HAP-1 (cell line): ENCODE measurements at places on chromosomes 16 and 17.

GRCh38 chr17:4623249-4623648, 18.2 kb downstream of the ALOX15 start:
- DNase-seq = no peak

DNA sequence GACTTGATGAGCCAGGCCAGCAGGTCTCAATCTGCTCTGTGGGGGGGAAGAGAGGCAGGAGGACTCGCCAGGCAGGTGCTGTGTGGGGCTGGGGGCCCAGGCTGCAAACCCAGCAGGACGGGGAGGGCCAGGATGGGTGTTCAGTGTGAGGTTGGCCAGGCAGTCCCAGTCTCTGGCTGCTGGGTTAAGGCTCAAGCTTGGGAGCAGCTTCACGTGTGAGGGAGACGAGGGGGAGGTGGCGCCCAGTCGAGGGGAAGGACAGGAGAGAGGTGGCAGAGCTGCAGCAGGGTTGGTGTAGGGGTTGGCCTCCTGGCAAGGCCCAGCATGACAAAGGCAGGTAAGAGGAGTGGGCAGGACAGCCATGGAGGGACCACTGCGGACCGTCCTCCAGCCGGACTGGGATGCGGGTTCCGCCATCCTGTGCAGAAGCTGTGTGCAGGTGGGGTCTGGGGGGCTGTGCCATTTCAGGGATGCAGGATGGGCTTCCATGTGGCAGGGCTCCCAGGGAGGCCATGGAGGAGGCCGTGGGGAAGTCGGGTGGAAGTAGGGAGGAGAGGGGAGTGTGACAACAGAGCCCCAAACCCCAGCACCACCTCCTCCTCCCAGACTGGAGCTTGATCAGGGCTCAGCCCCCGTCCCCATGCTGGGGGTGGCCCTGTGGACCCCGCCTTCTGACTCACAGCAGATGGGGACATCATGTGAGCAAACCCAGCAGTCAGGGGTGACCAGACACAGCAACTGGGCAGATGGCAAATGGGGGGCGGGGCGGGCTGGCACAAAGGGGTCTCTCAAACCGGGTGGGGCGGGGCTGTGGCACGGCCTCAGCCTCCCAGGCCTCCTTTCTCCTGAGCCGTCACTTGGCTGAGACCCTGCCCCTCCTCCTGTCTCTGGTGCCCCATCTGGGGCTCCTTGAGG, 2.8 kb downstream of the ADGRG1 start:
- no peak for DNase-seq

DNA sequence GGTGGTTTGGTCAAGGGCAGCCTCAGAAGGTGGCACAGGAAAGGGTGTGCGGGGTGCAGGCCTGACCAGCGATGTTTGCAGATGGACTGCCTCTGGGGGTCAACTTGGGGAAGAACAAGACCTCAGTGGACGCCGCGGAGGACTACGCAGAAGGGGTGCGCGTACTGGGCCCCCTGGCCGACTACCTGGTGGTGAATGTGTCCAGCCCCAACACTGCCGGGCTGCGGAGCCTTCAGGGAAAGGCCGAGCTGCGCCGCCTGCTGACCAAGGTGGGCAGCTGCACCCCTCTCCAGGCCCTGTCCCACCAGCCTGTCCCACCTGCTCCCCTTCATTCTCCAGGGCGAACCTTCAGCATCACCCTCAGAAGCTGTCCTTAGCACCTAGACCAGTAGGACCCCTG, 12.5 kb downstream of the DHODH start:
- DNase-seq = no peak

- peak; percentile 14 for DNase-seq
Observed at GRCh38 chr17:32627239-32627996, 140.6 kb downstream of the CDK5R1 start.

DNA sequence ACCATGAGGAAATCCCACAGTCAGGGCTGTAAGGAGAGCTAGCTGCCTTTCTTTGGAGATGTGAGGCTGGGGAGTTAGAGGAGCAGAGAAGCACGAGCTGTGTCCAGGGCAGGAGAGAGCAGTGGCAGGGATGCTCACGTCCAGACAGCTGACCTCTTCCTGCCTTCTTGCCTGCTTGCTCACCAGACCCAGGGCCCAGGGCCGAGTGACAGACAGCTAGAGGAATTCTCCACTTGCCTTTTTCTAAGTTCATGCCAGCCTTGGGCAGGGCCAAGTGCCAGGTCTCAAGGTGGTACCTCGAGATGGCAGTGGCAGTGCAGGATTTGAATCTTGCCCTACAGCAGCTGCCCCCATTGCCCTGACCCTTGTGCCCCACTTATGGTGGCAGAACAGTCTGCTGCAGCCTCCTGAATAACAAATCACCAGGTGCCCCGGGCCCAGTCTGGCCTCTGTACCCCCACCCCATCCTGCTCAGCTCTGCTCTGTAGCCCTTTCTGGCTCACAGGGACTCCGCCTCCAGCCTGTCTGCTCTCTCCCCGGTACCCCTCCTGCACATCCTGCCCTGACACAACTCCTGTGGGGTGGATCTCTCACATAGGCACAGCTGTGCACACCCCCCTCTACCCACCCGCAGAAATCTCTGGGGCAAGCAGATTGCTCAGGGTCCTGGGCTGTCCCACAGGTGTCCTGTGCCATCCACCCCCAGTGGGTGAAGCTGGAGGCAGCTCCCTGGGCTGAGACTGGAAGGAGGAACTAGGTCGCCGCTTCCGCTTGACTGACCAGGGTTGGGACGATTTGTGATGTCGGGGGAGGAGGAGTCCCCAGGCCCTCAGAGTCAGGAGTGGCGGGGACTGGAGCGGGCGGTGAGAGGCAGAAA, 25.9 kb downstream of the GRIN2C start:
- DNase-seq = no peak

DNA sequence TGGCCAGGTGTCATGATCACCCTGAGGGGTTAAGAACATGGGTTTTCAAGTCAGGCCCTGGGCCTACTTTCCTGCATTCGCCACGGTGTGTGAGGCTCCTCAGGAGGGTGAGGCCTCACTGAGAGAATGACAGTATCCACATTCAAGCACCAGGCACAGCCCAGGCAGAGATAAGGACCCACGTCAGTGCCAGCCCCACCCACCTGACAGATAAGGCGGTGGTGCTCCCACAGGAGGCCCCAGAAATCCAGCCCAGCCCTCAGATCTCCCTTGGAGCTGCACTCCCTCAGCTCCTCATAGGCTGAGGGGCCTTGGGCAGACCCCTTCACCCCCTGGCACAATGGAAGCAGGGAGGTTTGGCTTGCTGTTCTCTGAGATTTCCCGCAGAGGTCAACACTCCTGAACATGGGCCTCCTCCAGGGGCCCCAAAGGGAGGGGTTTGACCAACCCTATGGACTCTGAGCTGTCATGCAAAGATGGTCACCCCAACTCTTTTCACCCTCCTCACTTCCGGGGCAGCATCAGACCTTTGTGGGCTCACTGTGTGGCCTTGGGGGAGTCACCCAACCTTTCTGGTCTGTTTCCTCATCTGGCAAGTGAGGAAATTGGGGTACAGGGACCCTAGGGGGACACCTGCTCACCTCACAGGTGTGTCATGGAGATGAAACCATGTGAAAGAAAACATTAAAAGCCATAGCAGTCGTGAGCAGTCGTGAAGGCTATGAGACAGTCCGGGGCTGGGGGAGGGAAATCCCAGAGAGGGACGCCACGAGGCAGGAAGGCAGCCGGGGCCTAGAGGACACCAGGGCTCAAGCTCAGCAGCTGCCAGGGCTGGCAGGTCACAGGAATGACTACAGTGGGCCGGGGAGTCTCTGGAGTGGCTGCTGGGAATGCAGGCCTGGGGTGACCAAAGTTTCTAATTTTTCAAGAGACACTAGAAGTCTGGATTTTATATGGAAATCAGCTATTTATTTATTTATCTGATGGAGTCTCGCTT, 15.4 kb downstream of the PLLP start:
- no peak for DNase-seq

DNA sequence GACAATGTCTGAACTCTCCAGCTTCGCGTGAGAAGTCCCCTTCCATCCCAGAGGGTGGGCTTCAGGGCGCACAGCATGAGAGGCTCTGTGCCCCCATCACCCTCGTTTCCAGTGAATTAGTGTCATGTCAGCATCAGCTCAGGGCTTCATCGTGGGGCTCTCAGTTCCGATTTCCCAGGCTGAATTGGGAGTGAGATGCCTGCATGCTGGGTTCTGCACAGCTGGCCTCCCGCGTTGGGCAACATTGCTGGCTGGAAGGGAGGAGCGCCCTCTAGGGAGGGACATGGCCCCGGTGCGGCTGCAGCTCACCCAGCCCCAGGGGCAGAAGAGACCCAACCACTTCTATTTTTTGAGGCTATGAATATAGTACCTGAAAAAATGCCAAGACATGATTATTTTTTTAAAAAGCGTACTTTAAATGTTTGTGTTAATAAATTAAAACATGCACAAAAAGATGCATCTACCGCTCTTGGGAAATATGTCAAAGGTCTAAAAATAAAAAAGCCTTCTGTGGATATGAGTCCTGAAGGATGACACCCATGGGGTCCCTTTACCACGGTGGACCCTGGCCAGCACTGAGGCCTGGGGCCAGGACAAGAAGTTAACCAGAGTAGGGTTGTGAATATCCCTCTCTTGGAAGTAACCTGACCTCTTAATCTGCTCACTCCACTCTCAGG, 10.5 kb upstream of the ITGAD start:
- DNase-seq = peak; percentile 78

- DNase-seq = no peak
Observed at GRCh38 chr17:76480632-76481031, 13.2 kb downstream of the AANAT start.

DNA sequence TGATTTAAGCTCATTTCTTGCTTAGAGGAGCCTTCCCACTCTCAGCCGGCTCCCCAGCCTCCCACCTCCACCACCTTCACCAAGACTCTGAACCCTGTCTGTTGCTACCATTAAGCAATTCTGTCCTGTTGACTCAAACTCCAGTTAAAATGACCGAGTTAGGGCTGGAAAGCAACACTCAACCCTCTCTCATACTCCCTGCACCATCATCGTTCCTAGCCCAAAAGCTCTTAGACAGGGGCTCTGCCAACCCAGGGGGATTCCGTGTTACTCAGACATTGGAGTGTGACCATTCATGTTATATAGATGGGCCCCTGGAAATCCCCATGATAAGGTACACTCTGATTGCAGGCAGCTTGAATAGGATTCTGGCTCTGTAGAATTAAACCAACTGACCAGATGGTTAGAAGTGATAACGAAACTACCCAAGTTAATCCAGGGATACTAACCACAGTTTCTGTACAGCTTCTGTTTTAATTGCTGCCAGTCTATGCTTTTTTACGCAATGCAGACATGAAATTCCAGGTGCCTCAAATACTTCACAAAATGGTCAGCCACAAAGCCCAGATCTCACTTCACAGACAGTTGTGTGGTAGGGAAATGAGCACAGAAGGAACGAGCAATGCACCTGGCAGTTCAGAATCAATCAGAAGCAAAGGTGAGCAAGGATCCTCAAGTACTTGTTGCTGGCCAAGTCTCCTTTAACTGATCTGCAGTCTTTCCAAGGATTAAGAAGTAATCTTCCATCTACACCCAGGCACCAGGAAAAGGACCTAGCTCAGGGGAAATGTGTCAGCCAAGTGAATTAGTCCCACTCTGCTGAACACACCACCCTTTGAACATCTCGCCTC, 2.1 kb downstream of the SSTR2 start:
- DNase-seq = no peak

GRCh38 chr17:79595921-79596320, 14.9 kb downstream of the RBFOX3 start:
- DNase-seq = no peak

DNA sequence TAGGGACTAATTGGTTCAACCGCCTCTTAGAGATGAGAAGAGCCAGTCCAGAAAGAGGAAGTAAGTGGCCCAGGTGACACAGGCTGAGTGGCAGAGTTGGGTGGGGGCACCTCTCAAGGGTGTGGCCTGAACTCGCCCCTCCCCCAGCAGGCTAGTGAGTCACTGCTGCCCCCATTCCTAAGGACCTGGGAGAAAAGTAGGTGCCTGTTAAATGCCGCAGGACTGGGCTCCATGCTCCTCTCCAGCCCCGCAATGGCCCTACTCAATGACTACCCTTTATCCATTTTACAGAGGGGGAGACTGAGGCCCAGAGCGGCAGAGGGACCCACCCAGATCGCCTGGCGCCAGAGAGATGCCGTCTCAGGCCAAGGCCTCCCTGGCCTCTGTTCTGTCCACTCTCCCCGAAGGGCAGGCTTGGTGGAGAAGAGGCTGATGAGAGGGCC, 8.1 kb downstream of the TMEM235 start:
- no peak for DNase-seq

- no peak for DNase-seq
Observed at GRCh38 chr17:14752011-14752410, 451.1 kb downstream of the HS3ST3B1 start.

- no peak for DNase-seq
Observed at GRCh38 chr17:9905902-9906301, 831 bp upstream of the RCVRN start.

DNA sequence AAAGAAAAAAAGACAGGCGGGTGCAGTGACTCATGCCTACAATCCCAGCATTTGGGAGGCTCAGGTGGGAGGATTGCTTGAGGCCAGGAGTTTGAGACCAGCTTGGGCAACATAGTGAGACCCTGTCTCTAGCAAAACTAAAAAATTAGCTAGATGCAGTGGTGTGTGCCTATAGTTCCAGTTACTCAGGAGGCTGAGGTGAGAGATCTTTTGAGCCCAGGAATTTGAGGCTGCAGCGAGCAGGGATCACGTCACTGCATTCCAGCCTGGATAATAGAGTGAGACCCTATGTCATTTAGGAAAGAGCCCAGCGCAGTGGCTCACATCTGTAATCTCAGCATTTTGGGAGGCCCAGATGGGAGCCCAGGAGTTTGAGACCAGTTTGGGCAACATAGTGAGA, 126.6 kb downstream of the CMIP start:
- no peak for DNase-seq

GRCh38 chr16:11389083-11389482, 43.8 kb downstream of the RMI2 start:
- no peak for DNase-seq

DNA sequence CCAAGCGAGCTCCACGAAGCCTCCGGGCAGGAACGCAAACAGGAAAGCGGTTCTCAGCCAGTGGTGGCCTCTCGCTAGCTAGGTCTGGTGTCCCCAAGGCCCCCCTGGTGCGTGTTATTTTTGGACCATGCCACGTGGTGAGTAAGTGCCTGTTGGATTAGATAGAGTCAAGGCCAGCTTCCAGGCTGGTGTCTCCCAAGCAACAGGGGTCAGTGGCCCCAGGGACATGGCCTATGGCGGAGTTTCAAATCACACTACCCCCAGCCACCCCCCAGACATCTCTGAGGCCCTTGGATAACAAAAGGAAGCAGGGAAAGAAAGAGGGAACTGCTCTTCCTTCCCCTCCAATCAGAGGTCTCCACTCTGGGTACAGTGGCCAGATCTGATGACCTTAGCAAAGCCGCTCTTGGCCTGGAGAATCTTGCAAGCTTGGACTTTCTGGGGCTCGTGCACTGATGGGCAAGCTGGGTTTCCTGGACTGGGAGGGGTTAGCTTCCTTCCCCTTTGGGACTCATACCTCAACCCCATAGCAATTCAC, 58.2 kb downstream of the MAF start:
- no peak for DNase-seq

DNA sequence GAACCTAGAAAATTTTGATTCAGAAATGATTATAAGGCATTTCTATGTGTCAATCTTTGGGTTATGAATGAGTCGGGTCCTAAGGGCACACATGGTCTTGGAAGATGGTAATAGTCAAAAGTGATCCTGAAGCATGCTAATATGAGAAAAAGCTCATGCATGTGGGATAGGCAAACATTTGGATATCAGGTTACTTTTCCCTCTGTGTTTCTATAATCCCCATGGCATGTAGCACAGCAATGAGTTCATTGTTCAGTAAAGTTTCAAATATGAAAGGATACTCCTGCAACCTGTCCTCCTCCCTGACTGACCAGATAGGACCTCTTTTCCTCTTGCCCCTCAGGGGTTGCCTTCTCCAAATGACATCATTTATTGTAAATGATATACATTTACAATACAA, 249.9 kb upstream of the MON1B start:
- DNase-seq = no peak
